ENCODE measurements at places on chromosomes 4 and X.

DNA sequence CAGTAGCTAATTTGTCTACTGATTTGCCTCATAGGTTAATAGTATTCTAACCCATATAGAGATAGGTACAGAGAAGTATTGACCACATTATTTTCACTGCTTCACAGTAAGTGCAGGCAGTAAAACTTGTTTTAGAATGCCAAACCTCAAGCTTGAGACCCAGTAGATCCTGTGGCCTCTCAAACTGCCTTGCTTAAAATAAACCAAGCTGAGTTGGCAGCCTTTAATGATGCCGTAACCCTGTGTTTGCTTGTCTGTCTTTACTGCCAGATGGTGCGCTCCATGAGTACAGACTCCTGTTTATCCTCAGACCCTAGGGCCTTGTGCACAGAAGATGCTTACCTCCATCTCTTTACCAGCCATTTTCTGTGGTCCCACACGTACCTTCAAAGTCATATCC is 50.8 kb downstream of the ANXA3 start:
- DNase-seq = no peak

- no peak for DNase-seq
Observed at GRCh38 chr4:149534779-149535178, 280.9 kb downstream of the IQCM start.

DNA sequence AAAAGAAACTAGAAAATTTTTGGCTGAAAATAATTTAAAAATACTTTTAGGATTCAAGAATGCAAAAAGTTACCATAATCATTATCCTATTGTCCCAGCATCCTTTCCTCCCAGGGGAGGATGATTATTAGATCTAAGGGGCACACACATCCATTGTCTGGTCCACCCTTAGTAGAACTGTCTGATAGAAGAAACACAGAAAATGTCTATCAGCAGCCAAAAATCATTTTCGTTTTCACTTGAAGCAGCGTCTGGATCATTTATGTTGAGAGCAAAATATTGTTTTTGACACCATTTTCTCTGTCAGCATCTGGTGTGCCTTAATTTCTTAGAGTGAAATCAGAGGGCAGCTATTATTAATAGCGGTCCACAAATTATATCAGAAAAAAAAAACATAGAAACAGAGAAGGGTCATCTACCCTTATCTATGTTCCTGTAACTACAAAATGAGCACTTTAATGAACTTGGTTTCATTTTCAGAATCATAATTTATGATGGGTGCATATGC is 446.3 kb downstream of the TRAM1L1 start:
- DNase-seq = no peak

DNA sequence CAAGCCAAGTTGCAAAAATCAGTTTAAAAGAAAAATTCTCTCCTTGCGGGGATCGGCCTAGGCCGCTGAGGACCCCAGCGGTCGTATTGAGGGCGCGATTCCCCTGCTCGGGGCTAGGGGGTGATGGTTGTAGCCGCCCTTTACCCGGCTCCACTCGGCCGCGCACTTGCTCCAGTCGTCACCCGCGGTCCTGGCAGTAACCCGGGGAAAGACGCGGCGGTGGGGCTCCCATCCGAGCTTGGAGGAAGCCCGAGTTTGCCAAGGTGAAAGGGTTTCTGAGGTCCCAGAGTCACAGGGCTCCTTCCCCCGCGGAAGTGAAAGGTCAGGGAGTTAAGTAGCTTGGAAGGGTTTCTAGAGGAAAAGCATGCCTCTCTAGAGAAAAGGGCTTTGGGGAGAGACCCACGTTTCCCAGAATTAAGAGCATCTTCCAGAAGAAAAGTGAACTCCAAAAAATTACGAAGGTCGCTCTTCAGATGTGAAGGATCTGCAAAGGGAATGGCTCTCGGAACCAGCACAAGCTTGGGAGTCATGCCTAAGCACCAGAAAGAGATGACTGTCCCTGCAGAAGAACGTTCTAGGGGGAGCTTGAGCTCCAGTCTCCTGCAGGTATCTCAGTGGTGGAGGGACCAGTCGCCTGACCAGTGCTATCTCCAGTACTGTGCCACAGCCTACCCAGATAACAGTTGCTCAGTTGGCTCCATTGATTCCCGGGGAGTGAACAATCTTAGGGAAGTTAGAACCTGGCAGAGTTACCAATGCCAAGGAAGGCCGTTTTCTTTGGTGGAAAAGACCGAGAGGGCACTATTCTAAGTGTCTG is 875 bp downstream of the LAP3 start:
- DNase-seq = no peak

DNA sequence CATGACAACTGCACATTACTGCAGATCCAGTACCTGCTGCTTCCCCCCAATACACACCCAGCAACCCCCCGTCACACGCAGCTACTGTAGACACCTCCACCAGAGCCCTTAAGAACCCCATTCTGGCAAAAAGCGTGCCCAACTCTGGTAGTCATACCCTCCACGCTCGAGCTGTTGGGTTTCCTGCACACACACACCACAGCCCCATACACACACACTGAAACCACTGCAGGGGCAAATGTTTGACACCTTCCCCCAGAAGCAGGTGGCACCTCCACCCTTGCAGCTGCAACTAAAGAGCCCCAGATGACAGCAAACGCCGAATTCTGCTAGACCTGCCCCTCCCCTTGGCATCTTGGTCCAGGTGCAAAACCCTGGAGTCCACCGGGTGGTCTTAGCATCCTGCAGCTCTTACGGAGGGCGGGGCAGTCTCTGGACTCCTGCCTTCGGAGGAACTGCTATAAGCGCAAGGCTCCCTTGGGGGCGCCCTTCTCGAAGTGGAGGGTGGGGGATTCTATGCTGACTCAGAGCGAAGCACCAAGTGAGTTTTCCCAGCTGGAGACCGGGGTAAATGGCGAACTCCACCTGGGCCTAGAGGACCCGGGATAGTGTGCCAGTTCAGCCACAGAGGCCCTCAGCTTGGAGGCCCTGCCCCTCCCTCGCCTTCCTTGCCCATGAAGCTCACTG is 1.5 kb downstream of the FRMPD3 start:
- DNase-seq = no peak

GRCh38 chr4:89161841-89162240 is 50.5 kb downstream of the TIGD2 start:
- no peak for DNase-seq

DNA sequence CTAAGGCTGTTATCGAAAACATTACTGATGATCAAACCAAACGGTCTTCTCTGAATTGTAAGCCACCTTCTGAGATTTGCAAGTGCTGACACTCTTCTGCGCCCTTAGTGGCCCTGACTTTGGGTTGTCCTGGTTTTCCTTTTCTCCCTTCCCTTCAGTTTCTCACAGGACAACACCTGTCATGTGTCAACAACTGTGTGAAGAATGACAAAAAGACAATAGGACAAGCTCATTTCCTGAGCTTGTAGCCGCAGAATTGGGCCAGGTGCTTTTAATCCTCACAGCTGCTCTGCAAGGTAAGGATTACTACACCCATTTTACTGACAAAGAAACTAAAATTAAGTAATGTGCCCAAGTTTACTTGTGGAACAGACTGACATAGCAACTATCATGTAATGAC is 44.9 kb upstream of the TXK start:
- DNase-seq = no peak

DNA sequence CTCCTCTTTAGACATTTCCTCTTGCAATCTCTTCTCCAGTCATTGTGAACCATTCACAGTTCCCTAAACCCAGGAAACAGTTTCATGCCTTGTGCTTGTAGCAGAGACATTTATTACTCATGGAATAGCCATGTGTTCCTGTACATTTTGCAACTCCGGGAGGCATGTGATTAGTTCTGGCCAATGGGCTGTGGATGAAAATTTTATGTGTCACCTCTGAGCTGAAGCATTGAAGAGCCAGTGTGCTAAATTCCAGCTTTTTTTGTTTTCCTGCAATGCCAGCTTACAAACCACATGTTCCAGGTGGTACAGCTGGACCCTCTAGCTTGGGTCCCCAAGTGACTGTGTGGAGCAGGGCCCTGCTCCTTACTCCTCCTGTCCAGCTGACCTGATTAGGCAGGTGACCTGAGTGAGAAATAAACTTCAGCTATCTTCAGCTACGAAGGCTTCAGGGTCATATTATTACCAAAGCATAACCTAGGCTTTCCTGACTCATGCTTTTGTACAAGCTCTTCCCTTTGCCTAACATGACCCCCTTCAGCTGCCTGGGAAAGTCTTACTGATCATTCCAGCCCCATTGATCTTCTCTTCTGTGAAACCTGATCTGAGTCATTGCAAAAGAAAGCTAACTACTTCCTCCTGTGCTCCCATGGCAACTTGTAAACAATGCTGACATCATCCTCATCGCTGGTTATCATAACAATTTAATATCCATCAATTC is 200.4 kb downstream of the PTTG2 start:
- peak; percentile 37 for DNase-seq

DNA sequence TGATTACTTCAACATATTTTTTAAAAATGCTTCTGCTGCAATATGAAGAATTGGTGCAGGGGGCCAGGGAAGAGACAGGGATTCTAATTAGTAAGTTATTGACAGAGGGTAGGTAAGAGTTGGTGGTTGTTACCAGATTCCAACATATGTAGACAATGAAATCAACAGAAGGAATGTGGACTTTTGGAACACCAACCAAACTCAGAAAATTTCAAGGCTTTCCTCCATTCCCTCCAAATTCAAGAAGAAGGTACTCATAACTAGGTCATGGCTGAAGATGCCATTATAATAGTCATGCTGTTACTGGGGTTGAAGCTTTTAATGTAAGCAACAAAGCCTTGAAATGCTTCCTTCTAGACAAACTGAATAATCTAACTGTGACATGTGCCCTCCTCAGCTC is 22.9 kb upstream of the CXCL13 start:
- no peak for DNase-seq

GRCh38 chrX:103413705-103414387 is 37.5 kb downstream of the BEX3 start:
- DNase-seq = no peak

DNA sequence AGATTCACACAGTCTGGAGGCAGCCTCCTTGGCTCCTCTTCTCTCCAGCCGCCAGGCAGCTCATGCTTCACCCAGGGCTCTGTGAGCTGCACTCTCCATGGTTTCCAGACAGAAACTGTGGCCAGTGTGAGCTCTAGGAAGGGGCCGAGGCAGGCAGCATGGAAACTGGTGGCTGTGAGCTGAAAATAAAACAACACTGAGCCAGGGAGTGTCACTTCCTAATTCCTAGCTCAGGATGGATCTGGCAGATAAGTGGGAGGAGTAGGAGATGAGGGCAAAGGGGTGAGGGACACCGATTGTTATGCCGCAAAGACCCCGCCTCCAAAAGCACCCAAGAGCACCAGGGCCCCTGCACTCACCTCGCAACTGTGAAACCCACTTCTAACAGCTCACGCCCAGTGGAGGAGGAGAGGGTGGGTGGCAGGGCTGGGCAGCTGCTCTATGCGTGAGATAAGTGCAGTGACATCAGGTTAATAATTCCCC is 69.8 kb downstream of the FHDC1 start:
- no peak for DNase-seq

GRCh38 chrX:153598541-153599191 is at the start of gene CCNQ:
Gene CCNQ (minus strand): TSS chrX:153599139. CDS start chrX:153599073, 66 bp downstream.
- no peak for DNase-seq

GRCh38 chr4:8904041-8904501 is 32.4 kb upstream of the HMX1 start:
- no peak for DNase-seq

DNA sequence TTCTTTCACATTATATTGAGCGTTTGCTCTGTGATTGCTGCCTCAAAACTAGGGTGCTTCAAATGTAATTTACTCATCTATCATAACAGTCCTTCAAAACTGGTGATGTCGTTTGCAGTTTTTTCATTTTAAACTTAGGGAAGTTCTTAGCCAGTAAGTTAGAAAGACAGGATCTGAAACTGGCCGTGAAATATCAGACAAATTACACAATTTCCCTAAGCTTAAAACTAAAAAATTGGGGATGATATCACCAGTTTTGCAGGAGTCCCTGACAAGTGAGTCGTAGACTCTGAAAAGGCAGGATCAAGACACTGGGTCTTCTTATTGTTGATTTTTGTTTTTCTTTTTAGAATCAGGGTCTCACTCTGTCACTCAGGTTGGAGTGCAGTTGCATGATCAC is 44.8 kb downstream of the MOB1B start:
- no peak for DNase-seq

DNA sequence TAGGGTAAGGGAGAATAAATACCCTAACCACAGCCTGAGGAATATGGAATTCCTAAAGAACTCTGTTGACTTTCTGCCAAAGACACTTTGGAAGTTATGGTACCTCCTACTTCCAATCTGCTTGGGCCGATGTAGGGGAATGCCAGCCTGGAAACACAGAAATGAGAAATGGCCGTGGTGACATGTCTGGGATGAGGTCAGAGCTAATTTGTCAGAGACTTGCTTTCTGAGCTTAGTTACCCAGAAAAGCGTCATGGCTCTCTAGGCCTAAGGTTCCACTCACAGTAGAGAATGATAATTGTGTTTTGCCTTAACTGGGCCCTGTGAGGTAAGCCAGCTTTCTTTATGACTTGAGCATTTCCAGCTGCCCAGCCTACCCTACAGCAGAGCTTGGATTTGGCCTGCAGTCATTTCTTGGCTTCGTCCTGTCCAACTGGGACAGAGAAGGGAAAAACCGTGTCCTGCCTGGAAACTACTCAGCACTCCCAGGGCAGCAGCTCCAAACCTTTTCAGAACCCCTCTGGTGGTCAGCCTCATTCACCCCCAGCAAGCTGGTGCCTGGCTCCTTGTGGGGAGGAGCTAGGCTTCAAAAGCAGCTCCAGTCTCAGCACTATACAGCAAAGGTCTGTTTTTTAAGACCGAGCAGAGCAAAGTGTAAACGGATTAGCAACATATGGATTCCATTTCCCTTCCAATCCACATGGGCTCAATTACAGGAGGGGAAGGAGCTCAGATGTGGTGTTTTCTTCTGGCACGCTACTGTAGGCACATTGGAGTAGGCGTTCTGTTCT is 92.3 kb downstream of the RLIM start:
- no peak for DNase-seq

Data from NCI-H2107 (cell line).